Endothelial cell of umbilical vein (primary cell): ENCODE measurements at places on chromosomes 12 and 14. TPM values are rescaled to one million over a fixed set of nuclear protein-coding genes. Genes with fewer than 3 reads are reported as not detected.

The CFAP73 gene
- total RNA-seq: not detected in 2 replicates

The MYL2 gene
- 0.93 TPM in 1 of 2 replicates, not detected in the other for total RNA-seq

The CNTN1 gene
- total RNA-seq: 0.07 TPM in 1 of 2 replicates, not detected in the other

The NTN4 gene
- total RNA-seq: 105 and 120 TPM in 2 replicates

The FOXG1 gene
- not detected in 2 replicates for total RNA-seq

The CLEC12A gene
- total RNA-seq: not detected in 2 replicates

The MYF5 gene
- not detected in 2 replicates for total RNA-seq

DNA sequence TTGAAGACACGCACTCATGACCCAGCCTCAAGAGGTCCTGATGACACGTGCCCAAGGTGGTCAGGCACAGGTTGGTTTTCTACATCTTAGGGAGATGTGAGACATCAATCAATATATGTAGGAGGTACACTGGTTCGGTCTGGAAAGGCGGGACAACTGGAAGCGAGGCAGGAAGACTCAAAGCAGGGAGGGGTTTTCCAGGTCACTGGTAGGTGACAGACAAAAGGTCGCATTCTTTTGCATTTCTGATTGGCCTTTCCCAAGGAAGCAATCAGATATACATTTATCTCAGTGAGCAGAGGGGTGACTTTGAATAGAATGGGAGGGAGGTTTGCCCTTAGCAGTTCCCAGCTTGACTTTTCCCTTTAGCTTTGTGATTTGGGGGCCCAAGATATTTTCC, 38.6 kb downstream of the GLT1D1 start:
- H3K4me3 ChIP-seq: no peak overlapping the region
- no peaks in the 10 kb centered on the region for H3K4me1 ChIP-seq
- no peaks in the 10 kb centered on the region for H3K36me3 ChIP-seq
- no peak overlapping the region for H3K27ac ChIP-seq
- DNase-seq: no peak

- DNase-seq: no peak
- no peaks in the 10 kb centered on the region for H3K36me3 ChIP-seq
- no peaks in the 10 kb centered on the region for H3K27me3 ChIP-seq
- no peak overlapping the region for H3K27ac ChIP-seq
- H3K4me3 ChIP-seq: no peak overlapping the region
Measured at GRCh38 chr14:101961746-101962502, 2.4 kb upstream of the DYNC1H1 start.

DNA sequence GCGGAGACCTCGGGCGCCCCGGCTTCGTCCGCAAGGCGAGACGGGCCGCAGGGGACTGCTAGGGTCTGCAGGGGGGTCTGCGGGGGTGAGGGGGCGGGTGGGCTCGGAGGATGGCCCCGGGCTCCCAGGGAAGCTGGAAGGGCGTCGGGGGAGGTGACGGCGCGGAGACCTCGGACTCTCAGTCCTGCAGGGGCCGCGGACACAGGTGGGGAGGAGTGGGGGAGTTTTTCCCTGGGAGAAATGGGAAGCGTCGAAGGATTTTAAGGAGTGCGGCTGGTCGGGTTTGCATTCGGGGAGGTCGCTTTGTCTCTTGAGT, 25.9 kb downstream of the ZBTB42 start:
- DNase-seq: no peak
- H3K27ac ChIP-seq: no peak overlapping the region
- no peaks in the 10 kb centered on the region for H3K36me3 ChIP-seq
- H3K27me3 ChIP-seq: no peaks in the 10 kb centered on the region
- H3K4me3 ChIP-seq: no peak overlapping the region

- H3K27ac ChIP-seq: no peak overlapping the region
- peaks cover 11% of the 10 kb centered on the region for H3K4me1 ChIP-seq
- no peaks in the 10 kb centered on the region for H3K36me3 ChIP-seq
- no peak overlapping the region for H3K4me3 ChIP-seq
- DNase-seq: no peak
Measured at GRCh38 chr12:4584281-4584680, 22.3 kb downstream of the DYRK4 start.

- peaks cover 2% of the 10 kb centered on the region for H3K36me3 ChIP-seq
- H3K4me1 ChIP-seq: no peaks in the 10 kb centered on the region
- DNase-seq: no peak
- H3K27ac ChIP-seq: no peak overlapping the region
Measured at GRCh38 chr14:37428954-37429353, 166.1 kb downstream of the FOXA1 start.

GRCh38 chr12:90947869-90948268, 7.1 kb downstream of the CCER1 start:
- H3K27me3 ChIP-seq: no peaks in the 10 kb centered on the region
- H3K4me3 ChIP-seq: no peak overlapping the region
- H3K27ac ChIP-seq: no peak overlapping the region

DNA sequence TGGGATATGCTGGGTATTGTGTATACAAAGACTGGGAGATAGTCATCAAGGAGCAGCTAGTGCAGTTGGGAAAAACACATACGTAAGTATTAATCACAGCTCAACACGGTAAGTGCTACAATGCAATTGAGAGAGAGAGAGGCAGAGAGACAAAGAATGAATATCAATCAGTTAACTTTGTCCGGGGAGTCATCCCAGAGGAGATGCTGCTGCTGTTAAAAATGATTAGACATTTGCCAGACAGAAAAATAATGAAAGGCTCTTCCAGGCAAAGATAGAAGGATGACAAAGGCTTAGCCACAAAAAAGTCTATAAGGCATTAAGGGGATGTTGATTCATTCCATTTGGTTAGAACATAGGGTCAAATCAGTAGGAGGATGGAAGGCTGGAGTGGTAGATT, 45.1 kb downstream of the AKAP6 start:
- no peak for DNase-seq
- H3K4me1 ChIP-seq: peaks cover 7% of the 10 kb centered on the region
- no peaks in the 10 kb centered on the region for H3K27me3 ChIP-seq
- H3K36me3 ChIP-seq: no peaks in the 10 kb centered on the region

- H3K36me3 ChIP-seq: peaks cover 23% of the 10 kb centered on the region
- no peak for DNase-seq
- H3K27me3 ChIP-seq: no peaks in the 10 kb centered on the region
- no peaks in the 10 kb centered on the region for H3K4me1 ChIP-seq
- no peak overlapping the region for H3K27ac ChIP-seq
Measured at GRCh38 chr12:1947081-1947480, 28.6 kb upstream of the CACNA2D4 start.

GRCh38 chr12:116604178-116604895, 45.2 kb downstream of the MAP1LC3B2 start:
- no peak for DNase-seq
- H3K36me3 ChIP-seq: no peaks in the 10 kb centered on the region
- H3K27me3 ChIP-seq: no peaks in the 10 kb centered on the region
- no peak overlapping the region for H3K27ac ChIP-seq
- H3K4me1 ChIP-seq: peaks cover 4% of the 10 kb centered on the region
- H3K4me3 ChIP-seq: no peak overlapping the region

DNA sequence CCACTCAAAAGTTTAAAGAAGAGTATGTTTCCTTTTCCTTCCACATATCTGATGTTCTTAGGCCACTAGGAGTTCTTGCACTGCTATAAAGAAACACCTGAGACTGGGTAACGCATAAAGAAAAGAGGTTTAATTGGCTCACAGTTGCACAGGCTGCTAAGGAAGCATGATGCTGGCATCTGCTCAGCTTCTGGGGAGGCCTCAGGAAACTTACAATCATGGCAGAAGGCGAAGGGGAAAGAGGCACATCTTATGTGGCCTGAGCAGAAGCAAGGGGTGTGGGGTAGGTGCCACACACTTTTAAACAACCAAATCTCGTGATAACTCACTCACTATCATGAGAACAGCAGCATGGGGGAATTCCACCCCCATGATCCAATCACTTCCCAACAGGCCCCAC, 7.7 kb upstream of the CRADD start:
- H3K27me3 ChIP-seq: peaks cover 9% of the 10 kb centered on the region
- H3K36me3 ChIP-seq: no peaks in the 10 kb centered on the region
- no peak overlapping the region for H3K27ac ChIP-seq
- no peak overlapping the region for H3K4me3 ChIP-seq

DNA sequence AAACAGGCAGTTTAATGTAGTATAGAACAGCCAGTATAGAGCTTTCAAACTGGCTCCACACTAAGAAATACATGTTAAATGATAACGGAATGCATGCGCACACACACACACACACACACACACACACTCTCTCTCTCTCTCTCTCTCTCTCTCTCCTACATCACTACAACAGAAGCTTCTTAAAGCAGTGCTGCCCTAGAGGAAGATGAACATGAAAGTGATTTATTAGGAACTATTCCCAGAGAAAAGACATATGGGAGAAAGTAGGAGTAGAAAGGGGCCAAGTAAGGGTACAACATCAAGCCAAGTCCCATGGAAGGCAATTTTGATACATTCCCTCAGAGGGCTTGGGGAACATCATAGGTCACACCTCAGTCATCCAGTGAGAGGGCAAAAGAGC, 16.4 kb upstream of the DHRS4 start:
- H3K4me3 ChIP-seq: no peak overlapping the region
- no peaks in the 10 kb centered on the region for H3K36me3 ChIP-seq
- H3K27ac ChIP-seq: no peak overlapping the region
- no peaks in the 10 kb centered on the region for H3K4me1 ChIP-seq

DNA sequence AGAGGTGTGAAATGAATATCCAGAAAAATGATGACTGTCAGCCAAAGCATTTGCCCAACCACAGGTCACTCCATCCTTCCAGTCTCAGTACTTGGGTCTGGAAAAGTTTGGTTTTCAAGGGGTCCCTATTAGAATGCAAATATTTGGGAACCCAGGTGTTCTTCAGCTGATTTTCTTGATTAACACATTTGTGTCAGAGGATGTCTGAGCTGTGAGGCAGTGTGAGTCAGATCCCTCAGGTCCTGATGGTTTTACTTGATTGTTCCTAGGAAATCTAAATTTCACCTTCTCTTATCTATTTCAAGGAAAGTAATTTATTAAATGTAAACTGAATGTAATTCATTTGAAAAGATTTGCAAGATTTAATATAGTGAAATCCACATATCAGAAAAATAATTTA, 71.5 kb downstream of the SSPN start:
- no peak overlapping the region for H3K4me3 ChIP-seq
- H3K27ac ChIP-seq: no peak overlapping the region
- no peaks in the 10 kb centered on the region for H3K36me3 ChIP-seq
- H3K4me1 ChIP-seq: peaks cover 4% of the 10 kb centered on the region

GRCh38 chr12:257521-258321, 4.9 kb downstream of the SLC6A13 start:
- H3K27me3 ChIP-seq: peaks cover 4% of the 10 kb centered on the region
- H3K27ac ChIP-seq: no peak overlapping the region
- H3K4me3 ChIP-seq: no peak overlapping the region
- H3K36me3 ChIP-seq: no peaks in the 10 kb centered on the region

GRCh38 chr12:124765581-124766489, 97.8 kb downstream of the SCARB1 start:
- H3K36me3 ChIP-seq: no peaks in the 10 kb centered on the region
- H3K4me1 ChIP-seq: no peaks in the 10 kb centered on the region
- no peak for DNase-seq
- H3K4me3 ChIP-seq: no peak overlapping the region

DNA sequence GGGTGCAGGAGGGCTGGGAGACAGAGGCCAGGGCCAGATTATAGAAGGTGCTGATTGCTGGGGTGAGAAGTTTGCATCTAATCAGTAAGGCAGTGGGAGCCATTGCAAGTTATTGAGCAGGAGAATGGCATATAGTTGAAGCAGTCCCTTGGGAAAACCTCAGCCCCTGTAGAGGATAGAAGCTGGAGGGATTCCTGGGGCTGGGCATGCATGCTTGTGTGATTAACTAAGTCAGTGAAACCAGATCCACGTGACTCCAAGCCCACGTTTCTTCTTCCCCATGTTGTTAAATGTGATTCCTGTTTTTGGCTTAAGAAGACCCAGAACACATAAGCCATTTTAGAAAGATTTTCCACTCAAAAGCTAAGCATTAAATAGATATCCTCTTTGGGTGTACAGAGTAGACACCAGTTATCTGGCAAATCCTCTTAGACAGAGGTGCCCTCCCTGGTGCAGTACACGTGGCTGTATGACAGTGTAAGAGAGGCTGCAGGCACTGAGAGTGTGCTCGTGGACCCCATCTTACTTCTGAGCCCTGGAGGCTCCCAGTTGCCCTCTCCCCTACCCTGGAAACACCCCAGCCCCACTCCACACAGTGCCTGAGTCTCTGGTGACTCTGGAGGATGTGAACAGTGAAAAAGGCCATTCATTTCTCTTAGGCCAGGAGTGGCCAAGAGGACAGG, 3.2 kb downstream of the C14orf132 start:
- no peak for DNase-seq
- peaks cover 8% of the 10 kb centered on the region for H3K4me1 ChIP-seq
- H3K27ac ChIP-seq: no peak overlapping the region
- peaks cover 8% of the 10 kb centered on the region for H3K27me3 ChIP-seq

GRCh38 chr14:39469094-39469710, 37.0 kb upstream of the FBXO33 start:
- H3K4me1 ChIP-seq: no peaks in the 10 kb centered on the region
- DNase-seq: peak; percentile 11
- no peak overlapping the region for H3K4me3 ChIP-seq

- H3K36me3 ChIP-seq: no peaks in the 10 kb centered on the region
- no peak for DNase-seq
- peaks cover 37% of the 10 kb centered on the region for H3K27me3 ChIP-seq
- no peak overlapping the region for H3K4me3 ChIP-seq
Measured at GRCh38 chr14:64844272-64844671, 35.4 kb downstream of the SPTB start.

GRCh38 chr12:93107514-93108312, 178.6 kb upstream of the EEA1 start:
- no peak for DNase-seq
- peaks cover 19% of the 10 kb centered on the region for H3K4me1 ChIP-seq
- H3K27me3 ChIP-seq: no peaks in the 10 kb centered on the region
- no peaks in the 10 kb centered on the region for H3K36me3 ChIP-seq

DNA sequence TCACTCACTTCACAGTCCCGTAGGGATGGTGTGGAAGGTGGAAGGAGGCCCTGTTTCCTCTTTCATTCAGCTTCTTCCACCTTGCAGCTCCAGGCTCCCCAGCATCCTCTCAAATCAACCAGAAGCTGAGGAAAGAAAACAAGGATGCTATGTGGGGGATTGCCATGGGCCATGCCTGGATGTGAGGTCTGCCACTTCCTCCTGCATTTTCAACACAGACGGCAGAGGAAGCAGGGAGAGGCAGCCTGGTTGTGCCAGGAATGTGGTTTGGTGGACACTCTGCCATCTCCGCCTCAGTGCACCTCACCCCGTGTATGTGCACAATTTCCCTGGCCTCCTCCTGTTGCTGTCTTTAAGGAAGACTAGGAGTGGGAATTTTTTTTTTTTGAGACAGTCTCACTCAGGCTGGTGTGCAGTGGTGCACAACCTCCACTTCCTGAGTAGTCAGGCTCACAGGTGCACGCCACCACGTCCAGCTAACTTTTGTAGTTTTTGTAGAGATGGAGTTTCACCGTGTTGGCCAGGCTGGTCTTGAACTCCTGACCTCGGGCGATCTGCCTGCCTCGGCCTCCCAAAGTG, 99.2 kb downstream of the SLC15A4 start:
- H3K4me1 ChIP-seq: no peaks in the 10 kb centered on the region
- H3K36me3 ChIP-seq: no peaks in the 10 kb centered on the region
- DNase-seq: no peak
- no peaks in the 10 kb centered on the region for H3K27me3 ChIP-seq
